ENCODE measurements at places on chromosomes 5 and 9. TPM values are rescaled to one million over a fixed set of nuclear protein-coding genes. Genes with fewer than 3 reads are reported as not detected.

DNA sequence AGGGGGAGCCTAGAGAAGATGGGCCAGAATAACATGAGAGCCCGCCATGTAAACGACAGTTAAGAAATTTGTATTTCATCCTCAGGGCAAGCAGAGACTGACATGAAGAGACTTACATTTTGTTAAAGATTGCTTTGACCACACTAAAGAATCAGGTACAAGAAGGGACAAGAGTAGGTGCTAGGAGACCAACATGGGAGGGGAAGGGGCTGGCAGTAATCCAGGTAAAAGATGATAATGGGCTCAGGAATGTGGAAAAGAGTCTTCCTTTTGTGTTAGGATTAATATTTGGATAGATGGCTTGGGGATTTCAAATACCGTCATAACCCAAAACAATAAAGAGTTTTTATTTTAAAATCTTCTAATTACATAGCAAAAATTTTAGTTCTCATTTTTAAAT lies 137.3 kb downstream of the ZNF462 start:
- DNase-seq: no peak

GRCh38 chr9:107489144-107489673 lies 360 bp downstream of the KLF4 start:
- DNase-seq: peak; percentile 62

GRCh38 chr5:172768573-172769341 lies 2.2 kb downstream of the DUSP1 start:
- peak; percentile 56 for DNase-seq

Gene GPR151
- total RNA-seq: not detected

Gene LHX3
- total RNA-seq: 0.19 TPM

Data from B cell (primary cell).